ENCODE measurements at places on chromosomes 12 and 14.
A peak's percentile ranks its signal among the peaks of the same experiment; 100 is the strongest.

DNA sequence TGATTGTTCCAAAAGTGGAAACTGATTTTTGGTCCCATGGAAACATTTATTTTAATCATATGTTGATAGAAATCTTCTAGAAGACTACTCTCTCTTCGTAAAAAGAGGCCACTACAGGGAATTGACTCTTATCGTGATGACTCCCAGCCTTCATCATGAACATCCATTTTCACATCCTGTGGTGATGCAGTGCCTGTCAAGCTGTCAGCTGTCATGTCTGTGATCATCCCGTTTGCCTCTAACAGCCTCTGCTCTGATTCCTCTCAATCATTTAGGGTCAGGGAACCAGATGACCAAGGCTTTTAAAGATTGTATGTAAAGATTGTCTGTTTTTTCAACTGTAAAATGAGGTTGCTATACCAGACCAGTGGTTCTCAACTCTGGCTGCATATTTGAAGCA is 419.0 kb upstream of the MGAT4C start:
- no peak for DNase-seq

- DNase-seq: no peak
Measured at GRCh38 chr12:118332511-118332910, 40.2 kb downstream of the TAOK3 start.

- no peak for DNase-seq
Measured at GRCh38 chr12:19394385-19394784, 44.9 kb upstream of the AEBP2 start.

DNA sequence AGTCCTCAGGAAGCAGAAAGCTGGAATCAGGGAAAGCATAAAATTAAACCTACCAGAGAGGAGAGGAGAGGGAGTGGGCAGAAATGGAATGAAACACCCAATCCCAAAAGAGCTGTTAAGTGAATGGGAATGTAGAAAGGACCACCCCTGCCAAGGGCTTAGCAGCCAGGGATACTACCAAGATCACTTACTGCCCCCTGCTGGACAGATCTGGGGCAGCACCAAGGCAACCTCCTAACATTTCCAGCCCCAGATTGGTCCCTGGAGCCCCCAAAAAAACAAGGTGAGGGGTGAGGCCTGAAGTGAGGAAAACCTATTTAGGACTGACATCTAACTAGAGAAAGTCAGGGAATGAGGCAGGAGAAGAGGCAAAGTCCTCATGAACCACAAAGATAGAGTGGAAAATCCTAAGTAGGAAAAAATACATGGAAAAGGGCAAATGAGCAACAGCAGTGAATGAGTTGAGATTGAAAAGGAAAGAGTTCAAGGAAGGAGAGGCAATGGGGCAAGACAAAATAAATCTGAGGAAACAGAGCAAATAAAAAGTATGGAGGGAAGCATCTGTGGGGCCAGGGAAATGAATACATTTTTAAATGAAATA is 11.2 kb upstream of the FKBP11 start:
- DNase-seq: peak; percentile 48

- DNase-seq: no peak
Measured at GRCh38 chr14:72471346-72471745, 422.6 kb downstream of the DPF3 start.

- no peak for DNase-seq
Measured at GRCh38 chr12:58086006-58086405, 144.6 kb downstream of the ATP23 start.

GRCh38 chr12:131402781-131403396 is 308.0 kb upstream of the SFSWAP start:
- no peak for DNase-seq

GRCh38 chr12:111557271-111558106 is 41.6 kb downstream of the ATXN2 start:
- DNase-seq: no peak

- DNase-seq: no peak
Measured at GRCh38 chr12:127024791-127025190, 1242.2 kb upstream of the TMEM132C start.

- DNase-seq: no peak
Measured at GRCh38 chr12:123096741-123097140, 54.1 kb downstream of the PITPNM2 start.

GRCh38 chr12:20885116-20885515 is 74.6 kb downstream of the SLCO1B3 start:
- no peak for DNase-seq

DNA sequence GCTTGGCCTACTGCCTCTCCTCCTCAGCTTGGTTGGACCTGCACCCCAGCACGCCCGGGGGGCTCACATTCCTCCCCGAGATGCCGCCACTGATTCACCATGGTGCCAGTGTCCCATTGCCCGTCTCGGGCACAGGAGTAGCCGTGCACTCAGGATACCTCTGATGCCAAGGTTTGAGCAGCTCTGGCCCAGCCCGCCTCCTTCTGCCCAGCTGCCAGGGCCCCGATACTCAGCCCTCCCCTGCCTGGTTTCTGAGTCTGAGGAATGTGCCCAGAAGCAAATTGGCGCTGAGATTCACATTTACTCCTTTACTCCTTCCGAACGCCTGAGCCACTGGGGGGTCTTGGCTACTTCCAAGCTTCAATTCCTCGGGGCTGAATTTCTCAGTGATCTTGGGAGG is 63.5 kb downstream of the NINJ2 start:
- no peak for DNase-seq

DNA sequence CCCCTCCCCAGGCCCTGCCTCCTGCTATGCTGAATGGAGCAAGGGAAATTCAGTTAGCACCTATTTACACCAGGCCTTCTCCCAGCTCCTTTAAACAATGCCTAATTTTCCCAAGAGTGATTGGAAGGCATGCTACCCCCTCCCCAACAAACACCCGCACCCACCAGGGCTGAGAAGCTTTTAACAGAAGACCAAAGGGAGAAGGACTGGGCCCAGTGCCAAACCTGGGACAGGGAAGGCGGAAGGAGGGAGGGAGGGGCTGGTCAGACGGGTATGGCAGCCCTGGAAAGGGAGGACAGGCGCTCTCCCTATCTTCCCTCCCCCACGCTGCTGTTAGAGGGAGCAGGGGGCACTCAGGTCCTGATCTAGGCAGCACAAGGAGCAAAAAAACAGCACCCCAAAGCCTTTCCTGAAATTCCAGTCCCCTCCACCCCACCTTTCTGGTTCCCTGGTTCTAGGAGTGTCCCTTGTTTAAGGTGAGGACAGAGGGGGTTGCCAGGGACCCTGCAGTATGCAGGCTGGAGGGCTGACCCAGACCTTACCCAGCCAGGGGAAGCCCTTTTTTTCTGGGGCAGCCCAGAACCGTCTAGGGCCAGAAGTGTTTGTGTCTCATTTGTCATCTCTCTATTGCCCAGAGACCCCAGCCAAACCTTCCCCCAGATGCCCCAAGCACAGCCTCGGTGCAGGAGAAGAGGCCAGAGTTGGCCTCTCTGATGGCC is 2.4 kb upstream of the KRT8 start:
- DNase-seq: peak; percentile 64

DNA sequence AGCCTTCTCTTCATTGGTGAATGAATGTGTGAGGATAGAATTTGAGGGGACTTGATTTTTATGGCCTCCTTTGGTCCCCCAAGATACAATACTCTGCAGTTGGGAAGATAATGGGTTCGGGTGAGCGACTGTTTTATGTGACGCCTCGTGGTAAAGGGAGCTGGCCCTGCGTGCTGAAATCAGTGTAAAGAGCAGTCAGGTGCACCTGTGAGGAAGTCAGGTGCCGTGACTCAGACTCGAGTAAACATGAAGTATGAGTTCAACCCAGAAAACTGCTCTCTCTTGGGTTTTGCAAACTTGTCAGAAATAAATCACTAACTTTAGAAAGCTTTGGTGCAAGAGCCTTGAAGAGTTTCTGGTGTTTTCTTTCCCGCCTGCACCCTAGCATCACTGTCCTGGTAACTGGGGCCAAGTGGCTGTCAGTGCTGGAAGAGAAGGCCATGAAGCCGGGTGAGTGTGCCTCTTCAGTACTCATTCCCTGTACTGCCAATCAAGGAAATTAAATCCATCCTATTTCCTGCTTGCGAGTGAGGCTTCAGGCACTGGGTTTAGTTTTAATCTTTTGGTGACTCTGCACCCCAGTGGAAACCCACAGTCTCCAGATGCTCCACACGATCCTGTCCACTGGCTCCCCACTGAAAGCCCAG is 59.2 kb downstream of the AACS start:
- DNase-seq: peak; percentile 62

DNA sequence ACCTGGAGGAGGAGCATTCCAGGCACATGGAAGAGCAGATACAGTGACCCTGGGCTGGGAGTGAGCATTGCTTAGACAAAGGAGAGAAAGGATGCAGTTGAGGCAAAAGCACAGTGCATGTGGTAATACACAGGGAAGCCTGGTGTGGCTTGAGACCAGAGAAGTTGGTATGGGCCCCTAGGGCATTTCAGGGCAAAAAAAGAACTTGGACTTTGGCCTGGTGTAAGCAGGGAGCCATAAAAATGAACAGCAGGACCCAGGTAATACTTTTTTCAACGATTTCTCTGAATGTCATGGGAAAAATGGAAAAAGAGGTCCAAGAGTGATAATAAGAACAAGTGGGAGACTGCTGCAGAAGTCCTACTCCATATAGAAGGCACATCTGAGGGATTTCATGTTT is 163.9 kb downstream of the ASCL4 start:
- DNase-seq: no peak

- DNase-seq: peak; percentile 66
Measured at GRCh38 chr12:25436206-25437030, 116.7 kb downstream of the LMNTD1 start.

DNA sequence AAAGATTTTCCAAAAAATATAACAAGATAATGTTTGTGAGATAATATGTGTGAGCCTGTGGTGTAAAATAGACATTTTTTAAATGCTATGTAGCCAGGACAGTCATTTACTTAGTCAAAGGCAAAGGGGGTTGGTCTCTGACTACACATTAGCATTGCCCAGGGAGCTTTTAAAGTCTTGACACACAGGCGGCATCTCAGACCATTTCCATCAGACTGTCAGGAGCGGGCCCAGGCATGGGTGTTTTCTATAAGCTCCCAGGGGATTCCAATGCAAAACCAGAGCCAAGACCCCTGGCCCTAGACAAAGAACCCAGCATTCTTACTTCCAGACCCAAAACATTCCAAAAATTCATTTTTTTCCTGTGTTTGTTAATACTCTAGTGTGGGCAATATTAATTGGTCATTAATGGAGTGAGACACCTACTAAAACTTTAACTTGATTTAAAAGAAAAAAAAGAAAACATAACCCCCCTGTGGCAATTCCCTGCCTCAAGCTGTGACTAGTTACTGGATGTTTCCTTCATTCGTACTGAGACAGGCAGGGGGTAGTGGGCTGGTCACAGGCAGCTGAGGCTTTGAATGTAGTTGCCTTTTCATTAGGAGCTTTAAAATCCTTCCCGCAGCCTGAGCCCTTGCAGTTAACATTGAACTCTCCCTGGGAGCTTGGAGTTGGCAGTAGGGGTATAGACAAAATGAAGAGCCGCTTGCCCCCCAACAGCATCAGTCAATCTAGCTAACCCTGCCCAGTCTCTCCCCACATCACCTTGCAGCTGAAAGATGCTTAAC is 103.7 kb downstream of the CMKLR1 start:
- DNase-seq: no peak

DNA sequence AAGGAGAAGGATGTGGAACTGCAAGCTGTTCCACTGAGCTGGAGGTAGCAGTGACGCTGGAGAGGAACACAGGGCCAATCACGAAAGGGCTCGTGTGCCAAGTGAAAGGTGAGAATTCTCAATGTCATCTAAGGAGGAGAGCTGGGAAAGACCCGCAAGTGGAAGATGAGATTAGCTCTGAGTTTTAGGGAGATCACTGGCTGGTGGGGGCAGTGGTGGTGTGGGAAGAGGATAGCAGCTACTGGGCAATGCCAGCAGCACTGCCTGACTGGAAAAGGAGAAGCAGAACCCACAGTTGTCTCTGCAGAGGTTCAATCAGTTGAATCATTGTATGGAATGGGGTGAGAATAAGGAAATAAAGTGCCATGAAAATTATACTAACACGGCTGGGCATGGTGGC is 27.8 kb downstream of the SLC25A47 start:
- DNase-seq: no peak

- DNase-seq: no peak
Measured at GRCh38 chr12:66746489-66747201, 67.8 kb upstream of the GRIP1 start.

- peak; percentile 96 for DNase-seq
Measured at GRCh38 chr14:35336494-35337268, 44.5 kb downstream of the PSMA6 start.

DNA sequence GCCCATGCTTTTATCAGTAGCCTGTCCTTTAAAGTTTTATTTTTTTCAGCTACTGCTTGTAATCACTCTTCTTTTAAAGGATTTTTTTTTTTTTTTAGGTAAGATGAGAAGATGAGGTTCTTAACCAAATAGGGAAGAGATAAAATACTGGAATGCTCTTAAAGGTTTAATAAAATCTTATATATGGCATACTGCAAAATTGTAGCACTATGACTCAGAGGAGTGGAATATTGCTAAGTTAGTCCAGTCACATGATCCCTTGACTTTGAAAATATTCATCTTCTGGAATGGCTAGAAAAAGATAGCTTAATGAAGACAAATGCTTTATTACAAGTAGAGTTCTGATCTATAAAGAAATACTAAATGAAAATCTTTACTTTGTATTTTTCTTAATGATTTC is 116.6 kb downstream of the NAV3 start:
- DNase-seq: peak; percentile 67

DNA sequence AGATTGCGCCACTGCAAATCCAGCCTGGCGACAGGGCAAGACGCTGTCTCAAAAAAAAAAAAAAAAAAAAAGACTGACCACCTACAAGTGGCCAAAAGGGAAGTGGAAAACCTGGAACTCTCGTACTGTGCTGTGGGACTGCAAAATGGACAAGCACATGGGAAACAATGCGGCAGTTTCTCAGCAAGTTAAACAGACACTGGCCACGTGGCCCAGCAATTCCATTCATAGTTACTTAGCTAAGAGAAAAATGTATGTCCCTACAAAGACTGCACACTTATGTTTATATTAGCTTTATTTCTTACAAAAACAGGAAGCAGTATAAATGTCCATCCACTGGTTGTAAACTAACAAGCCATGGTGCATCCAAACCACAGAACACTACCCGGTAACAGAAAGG is 5.6 kb downstream of the CHFR start:
- no peak for DNase-seq

GRCh38 chr12:71125515-71125914 is 32.3 kb downstream of the TSPAN8 start:
- no peak for DNase-seq

- no peak for DNase-seq
Measured at GRCh38 chr14:75823334-75823733, 158.5 kb downstream of the TGFB3 start.

- no peak for DNase-seq
Measured at GRCh38 chr12:51815571-51815970, 32.9 kb downstream of the FIGNL2 start.

DNA sequence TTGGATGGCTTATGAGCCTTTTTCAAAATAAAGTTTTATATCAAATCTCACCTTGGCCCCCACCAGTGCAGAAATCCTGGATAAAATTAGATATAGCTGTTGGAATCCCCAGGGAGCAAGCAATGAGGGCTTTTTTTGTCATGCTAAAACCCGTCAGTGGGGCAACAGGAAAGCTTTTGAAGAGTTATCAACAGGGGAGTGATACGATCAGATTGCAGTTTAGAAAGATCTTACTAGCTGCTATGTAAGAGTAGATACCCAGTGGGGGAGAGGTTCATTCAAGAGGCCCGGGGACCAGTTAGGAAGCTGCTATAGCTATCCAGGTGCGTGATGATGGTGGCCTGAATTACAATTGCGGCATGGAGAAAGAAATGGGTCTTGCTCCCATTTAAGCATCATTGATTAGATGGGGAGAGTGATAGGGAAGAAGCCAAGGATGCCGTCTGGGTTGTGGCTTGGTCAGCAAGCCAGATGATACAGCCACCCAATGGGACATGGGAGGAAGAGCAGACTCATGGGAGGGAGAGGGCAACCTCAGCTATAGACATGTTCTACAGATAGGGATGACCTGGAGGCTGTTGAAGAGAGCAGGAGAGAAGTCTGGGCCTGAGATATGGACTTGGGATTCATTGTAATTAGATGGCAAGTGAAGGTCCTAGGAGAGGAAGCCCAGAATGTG is 272.4 kb downstream of the DPF3 start:
- DNase-seq: no peak

Data from bronchial epithelial cell (primary cell).